SK-MEL-5 (cell line): ENCODE measurements at places on chromosomes 16 and 17. TPM values are rescaled to one million over a fixed set of nuclear protein-coding genes. Genes with fewer than 3 reads are reported as not detected.
A peak's percentile ranks its signal among the peaks of the same experiment; 100 is the strongest.

- no peak for DNase-seq
These were observed 68.1 kb upstream of the TMEM132E start for GRCh38 chr17:34511265-34511664.

- DNase-seq, result no peak
These were observed 2.2 kb downstream of the HS3ST6 start for GRCh38 chr16:1915732-1916639.

DNA sequence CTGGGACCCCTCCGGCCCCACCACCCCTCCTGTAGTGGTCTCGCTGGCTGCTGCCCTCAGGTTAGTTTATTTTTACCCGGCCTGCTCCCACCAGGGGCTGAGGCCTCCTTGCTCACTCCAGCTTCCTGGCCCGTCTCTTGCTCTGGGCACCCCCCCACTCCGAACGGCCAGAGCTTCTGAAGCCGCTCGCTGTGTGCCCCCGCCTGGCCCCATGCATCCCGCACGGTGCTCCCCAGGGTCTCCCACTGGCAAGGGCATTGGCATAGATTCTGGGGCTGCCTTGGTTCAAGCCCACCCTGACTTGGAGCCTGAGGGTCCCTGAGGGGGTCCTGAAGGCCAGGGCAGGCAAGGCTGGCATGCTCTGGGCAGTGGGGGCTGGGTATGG, 186.4 kb downstream of the SEC14L1 start:
- no peak for DNase-seq

GNAO1 gene
- 3.7 TPM in 2 replicates for total RNA-seq

CCL4 gene
- not detected in 2 replicates for total RNA-seq

- peak; percentile 81 for DNase-seq
These were observed 58.2 kb upstream of the HAPSTR1 start for GRCh38 chr16:9033125-9033830.

DNA sequence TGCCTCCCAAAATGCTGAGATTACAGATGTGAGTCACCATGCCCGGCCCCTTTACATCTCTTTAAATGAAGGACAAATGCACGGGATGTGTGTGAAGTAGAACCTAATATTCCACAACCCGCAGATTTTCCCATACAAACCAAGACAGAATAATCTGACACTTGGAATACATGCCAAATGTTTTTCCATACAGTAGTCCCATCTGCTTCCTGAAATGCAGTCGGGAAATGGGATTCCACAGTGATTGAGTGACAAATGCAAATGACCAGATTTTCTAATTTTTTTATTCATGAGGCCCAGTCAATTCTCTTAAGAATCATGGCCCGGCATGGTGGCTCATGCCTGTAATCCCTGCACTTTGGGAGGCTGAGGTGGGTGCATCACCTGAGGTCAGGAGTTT, 6.8 kb upstream of the ZNF200 start:
- no peak for DNase-seq

GRCh38 chr17:1365445-1366039, 34.5 kb downstream of the YWHAE start:
- peak; percentile 90 for DNase-seq

DNA sequence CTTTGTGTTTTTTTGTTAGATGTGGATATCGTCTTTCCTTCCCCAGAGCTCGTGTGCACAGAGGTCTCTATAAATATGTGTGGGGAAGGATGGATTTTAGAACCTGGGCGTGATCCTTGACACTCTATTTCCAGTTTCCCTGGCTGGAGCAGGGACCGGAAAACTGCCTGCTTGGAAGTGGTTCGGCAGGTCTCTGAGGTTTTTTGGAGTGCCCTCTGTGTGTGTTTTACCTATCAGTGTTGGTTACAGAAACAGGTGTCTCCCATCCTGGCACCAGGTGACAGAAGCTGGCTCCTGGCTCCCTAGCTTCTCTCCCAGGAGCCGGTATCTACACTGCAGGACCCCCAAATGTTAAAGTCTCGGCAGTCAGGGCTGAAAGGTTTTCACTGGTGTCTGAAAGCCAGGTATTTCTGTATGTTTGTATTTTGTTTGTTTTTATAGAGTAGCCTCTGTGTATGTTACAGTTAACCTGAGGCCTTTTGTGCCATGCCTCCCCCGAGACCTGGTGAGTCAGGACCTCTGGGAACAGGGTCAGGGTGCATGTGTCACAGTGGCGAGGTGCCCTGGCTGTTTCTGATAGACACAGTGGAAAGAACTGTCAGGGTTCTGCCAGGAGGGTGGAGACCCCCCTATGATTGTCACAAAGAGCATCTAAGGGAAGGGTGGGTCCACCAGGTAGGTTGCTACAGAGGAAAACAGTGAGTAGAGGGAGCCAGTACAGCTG, 31.3 kb downstream of the ZC3H18 start:
- no peak for DNase-seq

AXIN2 gene
- total RNA-seq, result 0.83 and 2.0 TPM in 2 replicates

KCNG4 gene
- 3.3 and 3.5 TPM in 2 replicates for total RNA-seq

KRT23 gene
- not detected in 2 replicates for total RNA-seq

GJC1 gene
- 20.9 and 21.1 TPM in 2 replicates for total RNA-seq

GRCh38 chr16:70478912-70479341, 24.5 kb downstream of the FCSK start:
- DNase-seq, result no peak

KRTAP16-1 gene
- total RNA-seq, result not detected in 2 replicates

- DNase-seq, result no peak
These were observed 7.7 kb upstream of the KCNH6 start for GRCh38 chr17:63515426-63515825.

HAS3 gene
- total RNA-seq, result 0.05 and 0.32 TPM in 2 replicates

- DNase-seq, result no peak
These were observed 3.5 kb upstream of the B9D1 start for GRCh38 chr17:19365833-19366636.

DNA sequence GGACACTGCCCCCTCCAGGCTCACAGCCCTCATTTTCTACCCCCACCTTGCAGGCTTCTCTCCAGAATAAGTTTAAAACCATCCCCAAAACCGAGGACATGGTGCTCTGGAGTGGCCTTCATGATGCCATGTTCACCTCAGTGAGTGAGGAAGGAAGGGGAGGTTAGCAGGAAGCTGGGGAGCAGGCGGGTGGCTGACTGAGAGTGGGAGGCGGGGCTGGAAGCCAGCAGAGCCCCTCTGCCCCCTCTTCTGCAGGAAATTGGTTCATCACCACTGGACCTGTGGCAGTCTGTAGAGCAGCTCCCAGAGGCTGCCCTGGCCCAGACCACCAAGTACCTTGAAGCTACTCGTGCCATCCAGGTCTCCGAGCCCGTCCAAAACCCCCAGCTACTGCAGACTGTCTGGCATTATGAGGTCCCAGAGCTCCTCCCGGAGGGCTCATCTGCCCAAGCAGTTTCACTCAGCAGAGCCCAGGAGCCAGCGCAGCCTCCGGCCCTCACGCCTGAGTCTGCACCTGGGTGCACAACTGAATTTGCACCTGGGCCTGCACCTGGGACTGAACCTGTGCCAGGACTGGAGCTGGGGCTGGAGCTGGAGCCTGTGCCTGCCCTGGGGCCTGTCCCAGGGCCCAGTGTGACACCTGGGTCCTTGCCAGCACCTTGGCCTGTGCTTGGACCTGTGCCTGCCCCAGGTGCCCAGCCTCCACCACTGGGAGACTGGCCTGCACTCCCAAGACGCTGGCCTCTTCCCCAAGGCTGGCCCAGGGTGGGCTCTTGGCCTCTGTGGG, 19.0 kb downstream of the C16orf96 start:
- DNase-seq, result no peak

GRCh38 chr16:13543850-13544249, 376.1 kb upstream of the ERCC4 start:
- DNase-seq, result no peak

DNA sequence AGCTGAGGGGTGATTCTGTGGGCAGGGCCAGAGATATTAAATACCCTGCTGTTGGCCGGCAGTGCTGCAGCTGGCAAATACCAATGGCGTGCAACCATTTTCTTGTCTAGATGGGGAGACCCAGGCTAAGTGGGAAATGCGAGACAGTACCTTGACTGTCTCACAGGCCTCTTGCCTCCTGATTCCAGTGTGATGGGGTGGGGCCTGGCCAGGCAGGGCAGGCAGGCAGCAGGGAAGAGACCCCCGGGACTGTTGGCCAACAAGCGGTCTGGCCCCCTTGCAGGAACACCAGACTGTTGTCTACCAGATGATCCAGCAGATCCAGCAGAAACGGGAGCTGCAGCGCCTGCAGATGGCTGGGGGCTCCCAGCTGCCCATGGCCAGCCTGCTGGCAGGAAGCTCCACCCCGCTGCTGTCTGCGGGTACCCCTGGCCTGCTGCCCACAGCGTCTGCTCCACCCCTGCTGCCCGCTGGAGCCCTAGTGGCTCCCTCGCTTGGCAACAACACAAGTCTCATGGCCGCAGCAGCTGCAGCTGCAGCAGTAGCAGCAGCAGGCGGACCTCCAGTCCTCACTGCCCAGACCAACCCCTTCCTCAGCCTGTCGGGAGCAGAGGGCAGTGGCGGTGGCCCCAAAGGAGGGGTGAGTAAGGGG, 5.7 kb upstream of the CISD3 start:
- no peak for DNase-seq

GRCh38 chr16:27634779-27635178, 84.8 kb downstream of the KATNIP start:
- DNase-seq, result no peak

- DNase-seq, result no peak
These were observed 37.1 kb downstream of the YWHAE start for GRCh38 chr17:1362964-1363363.
